ENCODE measurements at places on chromosomes 6 and 20.

GRCh38 chr6:98832284-98833056 lies 1.9 kb upstream of the POU3F2 start:
- no peak for DNase-seq

- no peak for DNase-seq
These were observed 113.4 kb upstream of the BEND3 start for GRCh38 chr6:107228754-107229153.

GRCh38 chr20:11726026-11726425 lies 191.7 kb upstream of the BTBD3 start:
- DNase-seq: no peak

DNA sequence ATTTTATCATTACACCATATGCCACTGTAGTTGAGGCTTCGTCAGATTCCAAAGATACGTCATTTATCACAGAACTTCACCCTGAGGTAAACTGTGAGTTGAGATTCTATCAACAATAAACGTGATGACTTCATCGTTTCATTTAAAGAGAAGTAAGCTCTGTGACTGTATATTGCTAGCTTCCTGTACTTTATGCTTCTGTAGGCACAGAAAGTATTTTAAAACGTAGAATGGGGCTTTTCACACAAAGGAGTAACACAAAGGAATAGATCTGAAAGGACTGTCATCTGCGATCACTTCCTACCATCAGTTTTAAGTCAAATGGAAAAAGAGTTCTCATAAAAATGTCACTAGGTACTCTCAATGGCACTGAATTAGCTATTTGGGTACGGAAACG lies 234.4 kb upstream of the MCHR2 start:
- no peak for DNase-seq

- DNase-seq: no peak
These were observed 223.6 kb downstream of the EYA2 start for GRCh38 chr20:47118206-47118605.

DNA sequence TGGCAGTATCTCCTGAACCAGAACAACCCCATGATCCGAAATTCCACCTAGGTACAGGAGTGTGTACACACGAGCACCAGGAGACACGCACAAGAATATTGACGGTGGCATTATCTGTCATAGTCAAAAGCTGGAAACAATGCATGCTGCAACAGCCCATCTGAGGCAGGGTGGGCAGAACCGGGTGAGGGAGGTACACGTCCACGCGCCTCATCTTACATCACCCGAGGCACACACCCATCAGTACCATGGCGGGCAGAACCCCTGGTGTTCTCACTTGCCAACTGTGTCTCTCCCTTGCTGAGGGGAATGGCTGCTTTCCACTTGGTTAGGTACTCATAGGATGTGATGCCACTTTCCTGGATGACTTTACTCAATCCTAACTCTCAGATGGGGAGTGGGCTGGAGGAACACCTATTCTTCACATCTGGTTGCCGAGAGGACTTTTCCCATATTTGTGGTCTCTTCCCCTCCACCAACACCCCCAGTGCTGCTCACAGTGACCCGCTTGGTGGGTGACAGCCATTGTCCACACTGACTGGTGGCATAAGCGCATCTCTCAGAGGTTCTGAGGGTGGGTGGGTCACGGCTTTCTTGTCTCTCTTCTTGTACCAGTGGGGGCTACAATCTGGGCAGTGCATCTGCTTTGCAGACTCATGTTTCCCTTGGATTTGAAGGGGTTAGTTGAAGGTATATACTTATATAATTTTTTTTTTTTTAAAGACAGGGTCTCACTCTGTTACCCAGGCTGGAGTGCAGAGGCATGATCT lies 13.5 kb downstream of the PPP1R3G start:
- DNase-seq: no peak

DNA sequence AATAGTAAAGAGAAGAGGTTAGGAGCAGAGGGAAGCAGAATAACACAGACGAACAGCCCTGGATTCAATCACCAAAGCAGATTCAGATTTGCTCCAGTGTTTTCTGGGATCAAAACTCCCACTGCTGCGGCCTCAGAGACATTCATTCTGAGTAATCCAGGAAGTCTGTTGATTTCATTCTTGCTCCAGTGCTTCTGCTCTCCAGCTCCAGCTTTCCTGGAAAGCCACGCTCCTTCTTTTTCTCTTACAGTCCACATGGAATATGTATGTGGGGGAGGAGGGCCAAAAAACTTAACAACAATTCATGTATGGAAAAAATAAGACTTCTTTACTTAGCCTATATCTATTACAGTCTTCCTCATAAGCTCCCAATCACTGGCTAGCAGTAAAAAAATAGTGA lies 26.4 kb upstream of the UST start:
- DNase-seq: no peak

DNA sequence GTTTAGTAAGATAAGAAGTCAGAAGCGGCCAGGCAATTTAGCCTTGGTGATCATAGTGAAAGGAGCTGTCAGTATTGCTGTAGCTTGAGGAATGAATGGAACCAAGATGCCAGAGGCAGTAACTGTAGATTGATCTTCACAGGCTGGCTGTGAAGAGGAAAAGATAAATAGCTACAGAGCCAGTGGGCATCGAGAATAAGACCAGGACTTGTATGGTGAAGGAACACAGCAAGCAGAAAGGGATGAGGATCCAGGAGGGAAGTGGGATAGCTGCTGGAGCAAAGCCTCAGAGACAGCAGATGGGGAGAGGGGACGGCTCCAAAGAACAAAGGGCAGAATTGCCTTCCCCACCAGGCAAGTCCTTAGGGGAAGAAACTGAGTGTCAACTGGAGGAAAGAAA lies 294.4 kb upstream of the PLN start:
- no peak for DNase-seq

DNA sequence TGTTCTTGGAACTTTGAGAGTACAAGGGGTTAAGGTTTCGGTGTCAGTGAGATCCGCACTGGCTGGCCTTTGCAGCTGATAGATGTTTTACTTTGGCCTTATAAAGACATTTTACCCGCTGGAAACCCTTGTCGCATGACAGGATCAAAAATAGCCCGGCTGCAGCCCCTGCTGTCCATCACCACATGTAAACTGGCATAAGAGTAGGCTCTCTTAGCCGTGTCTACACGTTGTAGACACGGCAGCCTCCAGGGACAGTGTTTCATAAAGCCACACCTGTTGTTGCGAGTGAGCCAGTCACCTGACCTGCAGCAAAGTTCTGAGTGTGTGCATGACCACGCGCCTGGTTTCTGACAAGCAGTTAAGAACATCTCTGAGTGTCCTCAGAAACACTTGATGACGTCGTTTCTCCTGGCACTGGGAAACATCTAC lies 8.5 kb downstream of the RBM24 start:
- DNase-seq: no peak

DNA sequence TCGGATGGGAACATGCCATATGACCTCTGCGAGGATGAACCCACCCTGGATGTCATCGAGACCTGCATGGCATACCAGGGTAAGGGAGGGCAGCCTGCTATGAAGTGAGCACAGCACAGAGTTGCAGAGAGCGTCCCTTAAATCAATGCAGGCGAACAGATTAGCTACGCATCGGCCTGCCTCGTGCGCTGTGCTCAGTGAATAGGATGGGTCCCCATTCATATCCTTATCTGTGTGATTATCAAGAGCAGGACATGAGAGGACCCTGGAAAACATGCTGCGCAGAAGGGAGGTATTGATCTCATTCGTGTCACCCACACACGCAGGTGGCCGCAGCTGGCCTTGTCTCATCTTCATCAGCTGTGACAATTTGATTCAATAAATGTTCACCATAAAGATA lies 25.6 kb upstream of the FAM83D start:
- no peak for DNase-seq

GRCh38 chr6:8084586-8084985 lies 17.8 kb downstream of the EEF1E1 start:
- no peak for DNase-seq

- no peak for DNase-seq
These were observed 55.2 kb upstream of the KIF13A start for GRCh38 chr6:18042536-18043145.

DNA sequence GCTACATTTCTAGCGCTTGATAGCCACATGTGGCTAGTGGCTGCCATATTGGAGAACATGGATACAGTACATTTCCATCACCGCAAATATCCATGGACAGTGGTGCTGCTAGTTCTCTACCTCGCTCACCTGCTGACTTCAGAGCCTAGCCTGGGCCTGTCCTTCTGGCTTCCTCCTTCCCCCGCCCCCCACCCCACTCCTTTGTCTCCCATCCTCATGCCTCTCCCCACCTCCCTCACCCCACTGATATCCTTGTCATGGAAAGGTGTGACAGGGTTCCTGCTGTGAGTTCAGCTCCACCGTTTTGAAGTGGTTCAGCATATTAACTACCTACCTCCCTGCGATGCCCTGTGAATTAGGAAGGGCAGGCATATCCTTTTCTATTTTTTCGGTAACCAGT lies 14.2 kb downstream of the NKX2-2 start:
- DNase-seq: no peak

GRCh38 chr6:111714416-111715270 lies 109.0 kb upstream of the TRAF3IP2 start:
- no peak for DNase-seq

DNA sequence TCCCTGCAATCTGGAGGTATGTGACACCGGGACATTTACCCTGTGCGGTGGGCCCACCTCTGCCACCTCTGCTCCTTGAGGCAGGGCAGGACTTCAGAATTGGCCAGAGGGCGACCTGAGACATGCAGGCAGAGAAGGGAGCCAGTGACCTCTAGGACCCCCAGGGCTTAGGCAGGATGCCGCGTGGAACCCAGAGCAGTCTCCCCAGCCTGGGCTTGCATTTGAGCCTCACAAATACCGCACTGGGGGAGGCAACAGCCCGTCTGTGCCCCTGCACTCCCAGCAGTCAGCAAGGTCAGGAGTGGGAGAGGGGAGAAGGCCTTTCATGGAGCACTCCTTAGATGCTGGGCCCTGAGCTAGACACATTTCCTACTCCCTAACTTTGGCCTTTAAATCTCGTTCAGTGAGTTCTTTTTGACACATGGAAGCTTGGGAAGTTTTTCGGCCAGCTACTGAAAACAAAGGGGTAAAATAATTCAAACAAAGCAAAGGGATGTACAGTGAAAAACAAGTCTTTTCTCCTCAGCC lies 41.7 kb downstream of the C20orf203 start:
- DNase-seq: no peak

GRCh38 chr20:34143951-34144350 lies 31.9 kb upstream of the EIF2S2 start:
- no peak for DNase-seq

GRCh38 chr20:25054096-25054820 lies 3.7 kb downstream of the ACSS1 start:
- DNase-seq: no peak

GRCh38 chr20:13717631-13718044 lies 67.1 kb downstream of the ESF1 start:
- no peak for DNase-seq

- no peak for DNase-seq
These were observed 992.5 kb upstream of the CITED2 start for GRCh38 chr6:140366991-140367390.

DNA sequence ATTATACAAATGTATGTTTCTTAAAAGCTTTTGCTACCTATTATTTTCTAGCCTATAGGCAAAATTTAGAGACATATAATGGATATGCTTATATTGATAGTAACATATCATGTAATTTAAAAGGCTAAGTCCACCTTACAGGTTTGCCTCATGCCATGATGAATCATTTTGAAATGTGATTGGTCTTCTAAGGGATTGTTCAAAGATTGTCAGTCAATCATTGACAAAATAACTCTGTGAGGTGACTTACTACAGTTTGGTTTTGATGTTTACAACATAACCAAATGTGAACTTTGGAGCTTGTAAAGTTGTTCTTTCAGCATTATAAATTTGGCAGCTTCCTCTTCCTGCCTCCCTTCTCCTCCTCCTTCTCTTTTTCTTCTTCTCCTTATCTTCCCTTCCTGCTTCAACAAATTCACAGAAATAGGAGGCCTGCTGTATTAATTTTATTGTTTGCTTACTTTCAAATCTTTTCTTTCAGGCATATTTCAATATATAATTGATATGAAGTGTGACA lies 39.7 kb upstream of the ZFP64 start:
- no peak for DNase-seq

DNA sequence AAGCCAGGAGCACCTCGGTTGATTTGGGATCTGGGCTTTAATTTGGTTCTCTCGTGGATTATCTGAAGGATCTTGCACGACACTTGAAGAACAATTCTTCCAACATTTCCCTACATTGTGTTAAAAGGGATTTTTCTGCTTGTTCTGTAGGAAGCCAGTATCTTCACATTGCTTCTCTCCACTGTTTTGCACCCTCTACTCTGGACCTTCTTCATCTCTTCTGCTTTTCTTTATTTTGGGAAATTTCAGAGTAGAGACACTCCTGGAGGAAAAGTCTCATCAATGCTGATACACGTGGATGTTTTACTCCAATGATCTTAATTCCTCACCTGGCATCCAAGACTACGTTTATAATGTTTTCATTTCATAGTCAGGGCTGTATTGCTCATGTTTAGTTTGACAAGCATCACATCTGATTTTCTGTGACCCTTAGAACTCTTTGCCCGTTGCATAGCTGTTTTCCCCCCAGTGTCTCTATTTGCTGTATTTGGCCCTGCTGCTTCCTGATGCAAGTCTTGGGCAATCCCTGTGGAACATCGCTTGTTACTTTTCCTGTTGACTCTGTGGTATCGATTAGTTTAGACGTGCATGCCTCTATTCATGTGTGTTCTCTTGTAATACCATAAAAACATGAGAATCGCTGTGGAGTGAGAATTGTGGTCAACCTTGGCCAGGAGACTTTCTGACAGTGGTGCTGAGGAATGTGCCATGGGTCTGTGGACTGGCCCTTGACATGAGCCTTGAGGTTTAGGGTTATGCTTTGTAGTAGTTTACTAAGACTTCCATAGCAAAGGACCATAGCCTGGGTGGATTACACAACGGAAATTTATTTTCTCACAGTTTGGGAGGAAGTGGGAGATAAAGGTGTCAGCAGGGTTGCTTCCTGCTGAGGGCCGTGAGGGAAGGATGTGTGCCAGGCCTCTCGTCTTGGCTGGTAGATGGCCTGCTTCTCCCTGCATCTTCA lies 12.5 kb downstream of the PLCB1 start:
- no peak for DNase-seq

DNA sequence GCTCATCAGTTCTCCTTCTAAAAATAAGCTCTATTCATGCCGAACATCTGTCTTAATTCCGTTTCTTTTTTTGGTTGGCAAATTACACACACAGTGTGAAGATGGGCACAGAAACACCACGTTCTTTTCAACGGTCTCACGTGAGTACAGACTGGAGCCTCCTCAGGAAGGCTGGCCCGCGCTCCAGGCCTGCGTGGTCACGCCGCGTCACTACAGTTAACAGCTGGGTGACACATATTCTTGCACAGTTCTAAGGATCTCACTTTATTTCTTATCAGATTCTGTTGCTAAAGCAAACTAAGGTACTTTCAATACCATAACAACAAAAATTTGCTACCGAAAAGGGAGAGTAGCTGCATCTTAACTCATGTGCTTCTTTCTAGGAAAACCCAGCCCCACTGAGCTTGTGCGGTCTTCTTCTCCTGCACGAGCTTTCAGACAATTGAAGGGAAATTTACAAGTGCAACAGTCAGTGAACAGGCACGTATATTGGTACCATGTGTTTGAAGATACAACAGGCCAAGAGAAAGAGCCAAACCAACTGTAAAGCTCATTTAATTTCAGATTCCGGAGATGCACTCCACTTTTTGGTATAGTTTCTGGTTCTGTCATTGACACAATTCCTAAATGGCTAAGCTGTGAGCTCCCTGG lies 55.6 kb upstream of the MPC1 start:
- DNase-seq: no peak
